ENCODE measurements at places on chromosomes 3 and 15.
A peak's percentile ranks its signal among the peaks of the same experiment; 100 is the strongest.

- DNase-seq: no peak
- no peak overlapping the region for H3K4me3 ChIP-seq
- no peaks in the 10 kb centered on the region for H3K36me3 ChIP-seq
- no peaks in the 10 kb centered on the region for H3K27me3 ChIP-seq
- H3K4me1 ChIP-seq: no peaks in the 10 kb centered on the region
- H3K27ac ChIP-seq: no peak overlapping the region
These were observed 287.6 kb downstream of the DIPK2A start for GRCh38 chr3:144259267-144259666.

GRCh38 chr3:184694716-184695115, 17.1 kb downstream of the MAGEF1 start:
- H3K4me1 ChIP-seq: peaks cover 6% of the 10 kb centered on the region
- H3K27me3 ChIP-seq: 0 out of 2 replicates have a peak, but pooled peaks cover 3% of the 10 kb centered on the region
- no peak overlapping the region for H3K4me3 ChIP-seq
- H3K27ac ChIP-seq: no peak overlapping the region

DNA sequence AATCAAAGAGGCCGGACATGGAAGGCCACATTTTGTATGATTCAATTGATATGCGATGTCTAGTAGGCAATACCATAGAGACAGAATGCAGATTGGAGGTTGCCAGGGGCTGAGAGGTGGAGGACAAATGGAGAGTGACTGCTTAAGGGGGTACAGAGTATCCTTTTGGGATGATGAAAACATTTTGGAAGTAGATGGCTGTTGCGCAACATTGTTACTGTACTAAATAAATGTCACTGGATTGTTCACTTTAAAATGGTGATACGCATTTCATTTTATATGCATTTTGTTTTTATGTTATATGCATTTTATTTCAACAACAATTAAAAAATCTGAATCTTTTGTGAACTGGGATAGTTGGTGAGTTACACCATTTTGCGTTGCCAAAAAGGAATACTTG, 99.7 kb upstream of the AGBL1 start:
- H3K27me3 ChIP-seq: 0 out of 2 replicates have a peak, but pooled peaks cover 7% of the 10 kb centered on the region
- no peak for DNase-seq
- H3K4me1 ChIP-seq: no peaks in the 10 kb centered on the region
- H3K27ac ChIP-seq: no peak overlapping the region
- no peak overlapping the region for H3K4me3 ChIP-seq

GRCh38 chr3:186798239-186798874, 7.9 kb downstream of the RFC4 start:
- DNase-seq: no peak
- no peak overlapping the region for H3K4me3 ChIP-seq
- H3K27me3 ChIP-seq: no peaks in the 10 kb centered on the region
- H3K36me3 ChIP-seq: peaks cover 66% of the 10 kb centered on the region
- H3K27ac ChIP-seq: no peak overlapping the region

DNA sequence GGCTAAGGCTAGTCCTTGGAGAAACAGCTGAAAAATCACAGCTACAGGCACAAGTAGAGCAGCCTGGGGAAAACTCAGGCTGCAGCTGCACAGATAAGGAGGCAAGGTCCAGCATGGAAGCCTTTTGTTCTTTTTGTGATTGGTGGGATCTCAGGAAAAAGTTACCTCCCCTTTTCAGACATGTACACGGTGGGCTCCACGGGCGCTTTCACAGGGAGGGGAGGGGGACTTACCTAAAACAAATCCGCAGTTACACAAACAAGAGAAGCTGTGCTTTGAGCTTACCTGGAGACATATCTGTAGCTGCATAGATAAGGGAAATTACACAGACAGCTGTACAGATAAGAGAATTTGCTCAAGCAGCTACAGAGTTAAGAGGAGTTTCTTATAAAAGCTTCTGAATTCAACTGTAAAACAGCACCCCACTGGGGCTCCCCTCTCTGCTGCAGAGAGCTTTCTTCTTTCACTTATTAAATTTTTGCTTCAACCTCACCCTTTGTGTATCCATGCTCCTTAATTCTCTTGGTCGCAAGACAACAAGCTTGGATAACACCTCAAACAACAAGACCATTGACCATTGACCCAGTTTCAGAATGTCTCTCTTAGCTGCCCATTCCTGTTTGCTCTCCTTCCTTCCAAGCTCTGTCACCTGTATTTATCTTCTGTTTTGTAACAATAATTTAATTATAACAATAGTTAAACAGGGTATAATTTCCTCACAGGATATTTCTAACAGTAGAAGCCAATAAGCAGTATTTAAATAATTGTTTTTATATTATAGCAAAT, 10.9 kb upstream of the CD200 start:
- no peaks in the 10 kb centered on the region for H3K27me3 ChIP-seq
- H3K36me3 ChIP-seq: no peaks in the 10 kb centered on the region
- DNase-seq: no peak
- no peak overlapping the region for H3K4me3 ChIP-seq

DNA sequence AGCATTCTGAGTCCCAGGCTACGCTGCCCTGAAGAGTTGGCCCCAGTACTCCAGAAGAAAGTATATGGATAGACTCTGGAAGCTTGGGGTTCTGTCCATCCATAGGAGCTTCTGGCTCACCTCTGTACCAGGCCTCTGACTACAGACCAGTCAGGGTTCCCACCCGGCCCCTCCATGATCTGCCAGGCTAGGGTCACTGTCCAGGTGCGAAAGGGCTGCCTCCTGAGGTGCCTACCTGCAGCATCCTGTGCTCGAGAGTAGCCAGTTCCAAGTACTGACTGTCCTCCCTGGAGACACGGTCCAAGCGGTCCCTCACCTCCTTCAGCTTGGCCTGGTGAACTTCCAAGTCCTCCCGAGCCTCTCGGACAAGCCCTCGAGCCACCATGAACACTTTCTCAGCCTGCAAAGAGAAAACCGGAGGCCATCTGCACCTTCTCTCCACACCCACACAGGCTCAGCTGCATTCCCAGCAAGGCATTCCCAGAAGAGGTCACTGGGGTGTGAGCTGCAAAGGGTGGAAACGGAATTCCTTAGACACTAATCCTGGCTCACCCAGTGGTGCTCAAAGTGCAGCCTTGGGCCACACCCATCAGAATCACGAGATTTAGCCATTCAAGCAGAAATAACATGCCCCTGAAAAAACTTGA, 3.7 kb upstream of the PLXNB1 start:
- no peak overlapping the region for H3K4me3 ChIP-seq
- no peak for DNase-seq
- peaks cover 70% of the 10 kb centered on the region for H3K4me1 ChIP-seq
- no peaks in the 10 kb centered on the region for H3K27me3 ChIP-seq
- peak overlapping the region; percentile 62 for H3K27ac ChIP-seq

GRCh38 chr3:99765042-99765942, 52.4 kb upstream of the CMSS1 start:
- H3K36me3 ChIP-seq: no peaks in the 10 kb centered on the region
- DNase-seq: no peak
- H3K4me3 ChIP-seq: no peak overlapping the region
- no peak overlapping the region for H3K27ac ChIP-seq
- peaks cover 65% of the 10 kb centered on the region for H3K27me3 ChIP-seq
- no peaks in the 10 kb centered on the region for H3K4me1 ChIP-seq

DNA sequence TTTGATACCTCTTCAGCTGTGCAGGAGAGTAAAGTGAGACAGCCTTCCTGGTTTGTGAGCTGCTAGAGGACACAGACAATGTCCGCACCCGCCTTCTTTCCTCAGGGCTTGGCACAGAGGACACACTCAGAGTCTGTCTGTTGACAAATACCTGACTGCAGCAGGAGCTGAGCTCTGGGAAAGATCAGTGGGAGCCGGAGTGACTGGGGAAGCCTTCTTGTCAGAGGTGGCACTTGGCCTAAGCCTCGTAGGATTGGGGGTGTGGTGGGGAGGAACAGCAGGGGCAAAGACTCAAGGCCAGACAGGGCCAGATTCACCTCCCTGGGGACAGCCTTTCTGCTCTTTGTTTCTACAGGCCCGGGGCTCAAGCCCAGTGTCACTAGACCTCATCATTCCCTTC, 3.3 kb upstream of the IL17RC start:
- H3K27me3 ChIP-seq: no peaks in the 10 kb centered on the region
- no peak overlapping the region for H3K4me3 ChIP-seq

GRCh38 chr3:189978753-189979152, 141.9 kb downstream of the P3H2 start:
- no peak for DNase-seq
- H3K27ac ChIP-seq: no peak overlapping the region
- no peak overlapping the region for H3K4me3 ChIP-seq
- H3K27me3 ChIP-seq: no peaks in the 10 kb centered on the region

DNA sequence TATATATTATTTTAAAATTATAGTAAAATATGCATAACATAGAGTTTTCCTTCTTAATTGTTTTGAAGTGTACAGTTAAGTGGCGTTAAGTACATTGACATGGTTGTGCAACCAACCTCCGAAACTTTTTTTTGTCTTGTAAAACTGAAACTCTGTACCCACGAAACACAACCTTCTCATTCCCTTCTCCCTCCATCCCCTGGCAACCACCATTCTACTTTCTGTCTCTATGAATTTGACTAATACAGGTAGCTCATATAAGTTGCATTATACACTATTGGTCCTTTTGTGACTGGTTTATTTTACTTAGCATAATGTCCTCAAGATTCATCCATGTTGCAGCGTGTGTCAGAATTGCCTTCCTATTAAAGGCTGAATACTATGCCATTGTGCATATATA, 179.4 kb downstream of the SATB1 start:
- H3K36me3 ChIP-seq: no peaks in the 10 kb centered on the region
- no peak overlapping the region for H3K4me3 ChIP-seq
- H3K27ac ChIP-seq: no peak overlapping the region
- no peak for DNase-seq

- no peak for DNase-seq
- no peaks in the 10 kb centered on the region for H3K36me3 ChIP-seq
- no peak overlapping the region for H3K4me3 ChIP-seq
- peaks cover 18% of the 10 kb centered on the region for H3K27me3 ChIP-seq
- H3K27ac ChIP-seq: no peak overlapping the region
These were observed 84.1 kb upstream of the KLHL25 start for GRCh38 chr15:85878828-85879225.

GRCh38 chr15:42286445-42287029, 13.3 kb upstream of the TMEM87A start:
- H3K4me1 ChIP-seq: no peaks in the 10 kb centered on the region
- no peaks in the 10 kb centered on the region for H3K36me3 ChIP-seq
- no peak for DNase-seq
- no peak overlapping the region for H3K27ac ChIP-seq
- H3K27me3 ChIP-seq: no peaks in the 10 kb centered on the region

Data from HCT116 (cell line).